Stimulated activated CD8-positive, alpha-beta memory T cell treated with anti-CD3 and anti-CD28 coated beads, Interleukin-15, amount 100 ng/mL, for 24 hours (primary cell): ENCODE measurements at places on chromosomes 2 and 18.

- DNase-seq: no peak
These were observed 131.3 kb downstream of the TPO start for GRCh38 chr2:1544478-1545069.

- DNase-seq: no peak
These were observed 5.0 kb downstream of the MAL start for GRCh38 chr2:95030496-95030895.

DNA sequence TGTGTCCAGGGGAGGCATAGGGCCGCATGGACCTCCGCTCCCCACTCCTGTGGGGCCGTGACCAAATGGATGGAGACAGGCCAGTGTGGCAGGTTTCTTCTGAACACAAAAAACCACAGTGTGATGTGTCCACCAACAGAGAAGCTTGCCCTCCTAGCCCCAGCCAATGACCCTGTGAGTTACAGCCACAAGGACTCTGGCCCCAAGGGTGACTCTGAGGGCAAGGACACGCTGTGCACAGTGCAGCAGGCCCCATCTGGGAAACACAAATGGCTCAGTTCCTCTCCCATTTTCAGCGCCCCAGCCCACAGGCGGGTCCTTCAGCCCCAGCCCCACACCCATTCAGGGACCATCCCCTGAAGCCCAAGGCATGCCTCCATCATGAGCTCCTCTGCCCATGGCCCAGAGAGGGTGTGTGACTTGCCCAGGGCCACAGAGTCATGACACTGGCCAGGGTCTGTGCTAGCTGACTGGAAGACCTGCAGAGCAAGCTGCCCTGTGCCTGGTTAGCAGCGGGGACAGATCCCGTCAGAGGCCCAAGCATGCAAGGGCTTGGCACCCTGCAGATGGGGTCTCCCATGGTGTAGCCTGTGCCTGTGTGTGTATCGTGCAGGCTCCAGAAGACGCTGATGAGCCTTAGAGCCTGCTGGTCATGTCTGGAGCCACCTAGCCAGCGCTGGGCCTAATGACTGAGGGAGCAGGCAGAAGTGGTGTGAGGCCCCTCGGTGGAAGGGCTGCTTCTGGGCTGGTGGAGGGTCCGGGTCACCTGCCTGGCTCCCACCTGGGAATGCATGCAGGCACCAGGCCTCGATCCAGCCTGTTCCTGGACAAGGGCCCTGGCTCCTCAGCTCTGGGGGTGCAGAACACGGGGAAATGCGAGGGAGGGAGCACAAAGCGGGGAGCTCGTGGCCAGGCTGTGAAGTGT, 47.7 kb downstream of the HS6ST1 start:
- DNase-seq: no peak

GRCh38 chr2:72744049-72744448, 81.8 kb downstream of the EXOC6B start:
- DNase-seq: no peak

GRCh38 chr2:41027095-41027494, 575.2 kb upstream of the SLC8A1 start:
- DNase-seq: no peak

DNA sequence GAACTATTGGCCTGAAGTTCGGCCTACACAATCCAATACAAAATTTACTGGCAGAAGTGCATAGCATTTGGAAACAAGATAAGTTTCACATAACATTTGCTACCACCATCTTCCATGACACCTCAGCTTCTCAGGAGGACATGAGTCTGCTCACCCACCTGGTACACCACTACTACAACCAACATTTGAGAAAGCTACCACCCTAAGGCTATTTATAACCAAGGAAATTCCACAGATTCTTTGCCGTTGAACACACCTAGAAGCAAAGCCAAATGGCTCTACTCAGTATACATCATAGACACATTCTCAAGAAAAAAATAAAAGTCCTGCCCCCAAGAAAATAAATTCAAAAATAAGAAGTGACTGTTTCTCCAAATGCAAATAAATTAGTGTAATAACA, 145.3 kb downstream of the SPAG16 start:
- no peak for DNase-seq

DNA sequence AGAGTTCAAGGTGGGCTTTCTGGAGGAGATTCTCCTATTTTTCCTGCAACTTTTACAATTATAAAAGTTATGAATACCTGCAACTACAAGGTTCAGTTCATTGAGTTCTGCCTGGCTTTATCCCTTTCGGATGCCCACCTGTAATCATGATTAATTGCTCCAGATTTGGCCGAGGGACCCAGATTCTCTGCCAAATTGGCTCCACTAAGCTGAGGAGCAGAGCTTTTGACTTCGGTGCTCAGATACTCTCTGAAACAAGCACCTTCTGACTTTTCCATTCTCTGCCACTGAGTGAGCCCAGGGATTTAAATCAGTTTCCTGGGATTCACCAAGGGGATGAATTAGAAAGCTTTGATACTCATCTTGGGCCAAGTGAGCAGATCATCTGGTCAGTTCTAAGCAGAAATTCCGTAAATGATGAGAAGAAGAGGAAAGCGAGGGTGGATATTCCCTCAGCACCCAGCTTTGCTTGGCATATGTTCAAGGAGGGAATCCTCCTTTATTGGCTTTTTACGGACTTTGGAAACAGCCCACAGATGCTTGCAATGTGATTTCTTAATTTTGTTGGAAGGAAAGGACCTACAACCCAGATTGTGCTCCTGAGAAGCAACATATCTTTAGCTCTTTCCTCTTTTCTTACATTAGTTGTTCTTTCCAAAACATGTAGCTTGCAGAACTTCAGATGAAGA, 179.2 kb downstream of the SETBP1 start:
- no peak for DNase-seq

GRCh38 chr2:75424936-75425619, 135.7 kb downstream of the EVA1A start:
- DNase-seq: no peak

DNA sequence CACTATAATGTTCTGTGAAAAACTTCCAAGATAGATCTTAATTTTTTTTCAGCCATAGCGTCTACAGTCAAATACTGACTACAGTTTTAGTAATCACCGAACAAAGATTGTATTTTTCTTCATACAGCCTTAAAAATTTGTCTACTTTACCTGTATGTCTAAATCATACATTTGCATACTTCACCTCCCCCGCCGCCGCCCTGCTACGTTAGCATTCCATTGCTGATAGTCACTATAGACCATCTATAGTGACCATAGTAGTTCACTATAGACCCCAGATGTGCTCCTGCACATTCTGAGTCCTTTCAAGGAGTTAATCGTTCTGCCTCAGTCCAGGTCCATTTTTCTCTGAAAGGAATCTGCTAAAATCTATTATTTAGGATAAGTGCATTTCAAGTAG, 325.0 kb downstream of the CCDC178 start:
- no peak for DNase-seq

DNA sequence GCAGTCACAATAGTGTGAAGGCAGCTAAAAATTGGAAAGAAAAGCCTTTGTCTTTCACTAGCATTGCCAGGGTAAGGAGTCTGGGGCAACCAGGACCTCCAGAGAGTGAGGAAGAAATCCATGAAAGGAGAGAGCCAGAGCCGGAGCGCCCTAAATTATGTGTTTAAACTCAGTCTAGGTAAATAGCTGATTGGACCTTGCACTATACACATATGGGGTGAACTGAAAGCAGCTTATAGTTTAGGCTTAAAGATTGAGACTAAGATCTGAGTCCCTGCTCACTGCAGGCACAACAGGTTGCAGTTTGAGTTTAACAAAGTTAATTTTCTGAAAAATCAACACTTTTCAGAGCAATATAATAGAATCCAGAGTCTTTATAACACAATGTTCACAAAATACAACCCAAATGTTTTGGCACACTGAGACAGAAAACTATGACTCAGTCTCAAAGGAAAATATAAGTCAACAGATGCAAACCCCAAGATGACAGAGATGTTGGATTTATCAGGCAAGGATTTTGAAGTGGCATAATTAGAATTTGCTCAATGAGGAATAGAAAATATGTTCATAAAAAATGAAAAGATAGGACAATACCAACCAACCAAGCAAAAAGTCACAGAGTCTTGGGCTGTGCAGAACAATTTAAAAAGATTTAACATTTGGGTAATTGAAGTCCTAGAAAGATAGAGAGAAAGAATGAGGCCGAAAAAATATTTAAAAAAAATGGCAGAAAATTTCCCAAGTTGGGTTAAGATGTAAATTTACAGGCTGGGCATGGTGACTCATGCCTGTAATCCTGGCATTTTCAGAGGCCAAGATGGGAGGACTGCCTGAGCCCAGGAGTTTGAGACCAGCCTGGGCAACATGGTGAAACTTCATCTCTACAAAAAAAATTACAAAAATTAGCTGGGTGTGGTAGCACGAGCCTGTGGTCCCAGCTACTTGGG, 39.6 kb downstream of the DOK1 start:
- no peak for DNase-seq

DNA sequence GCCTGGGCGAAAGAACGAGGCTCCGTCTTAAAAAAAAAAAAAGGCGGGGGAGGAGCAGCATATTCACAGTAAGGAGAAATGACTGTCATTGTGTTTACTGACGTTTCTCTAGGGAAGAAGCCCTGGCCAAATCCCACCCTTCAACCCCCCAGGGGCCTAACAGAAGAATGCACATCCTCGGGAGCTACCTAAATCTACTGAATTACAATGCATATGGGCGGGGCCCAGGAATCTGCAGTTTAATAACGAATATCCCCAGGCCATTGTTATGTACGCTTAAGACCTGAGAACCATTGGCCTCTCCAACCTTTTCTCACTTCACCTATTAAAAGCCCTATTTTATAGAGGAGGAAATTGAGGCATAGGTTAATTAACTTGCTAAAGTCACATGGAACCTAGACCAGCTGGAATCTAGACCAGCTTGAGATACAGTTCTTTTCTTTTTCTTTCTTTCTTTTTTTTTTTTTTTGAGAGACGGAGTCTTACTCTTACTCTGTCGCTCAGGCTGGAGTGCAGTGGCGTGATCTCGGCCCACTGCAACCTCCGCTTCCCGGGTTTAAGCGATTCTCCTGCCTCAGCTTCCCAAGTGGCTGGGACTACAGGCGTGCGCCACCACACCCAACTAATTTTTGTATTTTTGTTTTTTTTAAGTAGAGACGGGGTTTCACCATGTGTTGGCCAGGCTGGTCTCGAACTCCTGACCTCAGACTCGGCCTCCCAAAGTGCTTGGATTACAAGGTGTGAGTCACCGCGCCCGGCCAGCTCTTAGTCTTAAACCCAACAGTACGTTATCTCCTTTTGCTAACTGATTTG, 708 bp upstream of the RIF1 start:
- no peak for DNase-seq

- no peak for DNase-seq
These were observed 17.1 kb downstream of the ANKRD44 start for GRCh38 chr2:197293252-197294007.

DNA sequence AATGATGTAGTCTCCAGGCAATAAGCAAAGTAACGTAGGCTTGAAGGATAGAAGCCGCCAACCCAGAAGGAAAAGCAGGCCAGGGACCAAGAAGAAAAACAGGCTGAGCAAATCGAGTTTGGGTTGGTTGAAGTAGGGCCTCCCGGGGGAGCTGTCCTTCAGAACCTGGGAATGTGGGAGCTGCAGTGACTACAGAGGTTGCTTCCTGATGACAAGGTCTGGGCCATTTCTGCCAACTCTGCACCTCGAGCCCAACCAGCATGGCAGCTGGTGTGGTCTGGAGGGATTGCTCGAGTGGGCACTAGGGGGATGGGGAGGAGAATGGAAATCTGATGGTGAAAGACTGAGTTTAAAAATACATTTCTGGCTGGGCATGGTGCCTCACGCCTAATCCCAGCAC, 14.1 kb downstream of the ACMSD start:
- DNase-seq: no peak

- no peak for DNase-seq
These were observed 4.5 kb upstream of the C2orf74 start for GRCh38 chr2:61157371-61158003.

- no peak for DNase-seq
These were observed 74.5 kb downstream of the SPRED2 start for GRCh38 chr2:65357959-65358294.

DNA sequence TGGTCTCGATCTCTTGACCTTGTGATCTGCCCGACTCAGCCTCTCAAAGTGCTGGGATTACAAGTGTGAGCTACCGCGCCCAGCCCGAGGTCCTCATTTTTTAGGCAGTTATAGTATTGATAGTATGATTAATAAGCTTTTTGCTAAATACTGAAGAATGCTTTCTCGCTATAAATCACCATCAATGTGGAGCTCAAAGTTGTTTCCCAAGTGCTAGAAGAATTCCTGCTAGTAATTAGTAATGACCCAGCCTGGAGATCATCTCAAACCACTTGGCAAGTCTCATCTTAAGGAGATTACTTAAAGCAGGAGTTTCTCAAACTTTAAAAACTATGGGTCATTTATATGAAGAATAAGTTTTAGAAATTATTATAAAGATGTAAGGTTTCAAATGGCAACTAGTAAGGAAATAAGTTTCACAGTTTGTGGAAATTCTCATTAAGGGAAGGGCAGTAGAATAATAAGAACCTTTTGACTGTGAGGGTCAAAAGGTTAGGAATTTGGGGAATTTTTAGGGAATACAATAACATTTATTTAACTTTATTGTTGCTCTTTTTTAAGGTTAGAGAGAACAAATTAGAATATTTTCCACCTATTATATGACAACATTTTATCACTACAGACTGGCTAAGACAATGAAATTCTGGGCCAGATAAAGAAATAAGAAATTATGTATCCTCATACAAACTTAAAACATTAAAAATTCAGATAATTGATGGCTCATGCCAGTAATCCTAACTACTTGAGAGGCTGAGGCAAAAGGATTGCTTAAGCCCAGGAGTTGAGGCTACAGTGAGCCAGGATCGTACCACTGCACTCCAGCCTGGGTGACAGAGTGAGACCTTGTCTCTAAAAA, 148.6 kb upstream of the MAP3K20 start:
- no peak for DNase-seq

DNA sequence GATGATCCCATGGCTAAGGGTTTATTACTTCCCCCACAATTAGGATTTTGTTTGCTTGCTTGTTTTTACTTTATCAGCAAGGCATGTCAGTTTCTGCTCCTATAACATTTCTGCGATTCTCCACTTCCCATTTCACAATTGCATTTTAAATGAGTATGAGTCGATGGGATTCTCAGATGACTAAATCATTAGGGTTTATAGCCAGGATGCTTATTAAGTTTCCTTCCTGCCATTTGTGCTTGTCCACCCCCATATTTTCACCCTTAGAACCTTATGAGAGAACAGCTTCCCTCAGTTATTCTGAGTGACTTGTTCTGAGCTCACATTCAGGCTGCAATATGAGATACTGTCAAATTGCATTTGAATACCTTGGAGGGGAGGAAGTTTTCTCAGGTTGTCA, 37.9 kb upstream of the C1GALT1C1L start:
- no peak for DNase-seq

DNA sequence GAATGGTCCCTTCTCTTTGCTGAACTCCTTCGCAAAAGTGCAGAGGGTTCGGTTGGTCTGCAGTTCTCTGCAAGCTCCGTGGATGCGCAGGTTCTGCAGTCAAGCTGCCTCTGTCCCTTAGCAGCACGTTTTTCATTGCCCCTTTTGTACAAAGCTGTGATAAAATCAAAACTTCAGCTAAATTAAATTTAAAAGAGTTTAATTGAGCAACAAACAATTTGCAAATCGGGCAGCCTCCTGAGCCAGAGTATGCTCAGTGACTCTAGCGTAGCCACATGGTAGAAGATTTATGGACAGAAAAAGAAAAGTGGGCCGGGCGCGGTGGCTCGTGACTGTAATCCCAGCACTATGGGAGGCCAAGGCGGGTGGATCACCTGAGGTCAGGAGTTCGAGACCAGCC, 18.8 kb downstream of the TSN start:
- DNase-seq: no peak
